Amygdala (tissue), 56 donors: ENCODE measurements at places on chromosomes 11 and 22.

DNA sequence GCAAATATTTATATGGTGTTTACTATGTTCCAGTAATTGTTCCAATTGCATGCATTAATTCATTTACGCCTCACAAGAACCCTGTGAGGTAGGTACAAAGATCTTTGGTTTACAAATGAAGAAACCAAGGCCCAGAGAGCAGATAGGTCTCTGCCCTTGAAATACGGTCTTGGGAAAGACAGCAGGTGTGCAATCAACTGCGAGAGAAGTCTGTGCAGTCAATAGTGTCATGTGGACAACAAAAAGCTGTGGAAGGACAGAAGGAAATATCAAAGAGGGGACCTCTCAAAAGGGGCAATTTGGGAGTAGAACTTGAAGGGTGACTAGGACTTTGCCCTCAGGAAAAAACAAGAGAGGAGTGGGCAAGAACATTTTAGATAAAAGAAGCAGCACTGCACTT, 8.9 kb downstream of the CNTF start:
- DNase-seq = no peak

GRCh38 chr11:114416441-114416961, 16.0 kb downstream of the RBM7 start:
- no peak for DNase-seq

DNA sequence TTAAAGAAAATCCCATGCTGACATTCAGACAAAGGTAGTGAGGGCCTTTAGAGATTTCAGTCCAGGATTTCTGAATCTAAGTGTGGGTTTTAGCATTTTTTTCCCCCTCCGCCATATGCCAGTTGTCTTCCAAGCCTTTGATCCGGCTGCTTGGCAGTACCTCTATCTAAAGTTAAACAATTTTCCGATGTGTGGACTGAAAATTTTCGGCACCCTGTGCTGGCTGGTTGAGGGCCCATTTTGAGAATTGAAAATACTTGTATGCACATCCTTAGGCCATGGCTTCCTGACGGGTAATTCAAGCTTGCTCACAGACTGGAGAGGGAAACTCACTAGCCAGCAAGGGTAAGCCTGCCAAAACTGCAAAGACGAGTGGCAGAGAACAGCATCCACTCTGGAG, 131.9 kb upstream of the NARS2 start:
- DNase-seq = no peak

DNA sequence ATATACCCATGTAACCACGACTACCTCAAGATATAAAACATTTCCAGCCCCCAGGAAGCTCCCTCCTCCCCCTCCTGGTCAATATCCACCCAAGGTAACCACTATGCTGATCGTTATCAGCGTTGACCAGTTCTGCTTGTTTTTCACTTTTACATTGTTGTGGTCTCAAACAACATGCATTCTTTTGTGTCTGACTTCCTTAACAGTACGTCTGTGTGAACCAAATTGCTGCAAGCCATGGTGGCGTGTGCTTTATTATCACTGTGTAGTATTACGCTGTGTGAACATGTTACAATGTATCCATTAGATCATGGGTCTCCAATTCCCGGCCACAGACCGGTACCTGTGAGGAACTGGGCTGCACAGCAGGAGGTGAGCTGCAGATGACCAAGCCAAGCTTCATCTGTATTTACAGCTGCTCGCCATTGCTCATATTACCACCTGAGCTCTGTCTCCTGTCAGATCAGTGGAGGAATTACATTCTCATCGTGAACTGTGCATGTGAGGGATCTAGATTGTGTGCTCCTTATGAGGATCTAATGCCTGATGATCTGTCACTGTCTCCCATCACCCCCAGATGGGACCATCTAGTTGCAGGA, 15.5 kb upstream of the GRK3 start:
- no peak for DNase-seq

GRCh38 chr11:62151737-62152102, 27.9 kb downstream of the INCENP start:
- DNase-seq = no peak

GRCh38 chr11:35141571-35141971, 2.6 kb downstream of the CD44 start:
- DNase-seq = no peak

DNA sequence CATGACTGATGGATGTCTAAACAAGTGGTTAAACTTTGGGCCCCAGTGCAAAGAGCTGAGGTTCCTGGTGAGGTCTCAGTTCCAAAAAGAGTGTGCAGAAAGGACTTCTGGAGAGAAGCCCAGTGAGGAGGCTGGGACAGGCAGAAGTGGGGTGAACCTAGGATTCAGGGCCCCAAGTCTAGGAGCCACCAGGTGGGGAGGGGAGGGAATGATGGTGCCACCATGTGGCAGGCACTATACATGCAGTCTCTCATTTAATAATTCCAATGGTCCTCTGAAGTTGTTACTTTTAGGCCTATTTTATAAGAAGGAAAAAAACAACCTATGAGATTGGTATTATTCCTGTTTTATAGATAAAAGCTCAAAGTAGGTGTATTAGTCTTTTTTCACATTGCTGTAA, 102.0 kb downstream of the INSC start:
- no peak for DNase-seq

- DNase-seq = no peak
Measured at GRCh38 chr11:1864831-1865665, 12.2 kb downstream of the LSP1 start.

GRCh38 chr11:117279711-117280376, 11.3 kb upstream of the BACE1-AS start:
- DNase-seq = no peak
